ENCODE measurements at places on chromosomes 2 and 18.

DNA sequence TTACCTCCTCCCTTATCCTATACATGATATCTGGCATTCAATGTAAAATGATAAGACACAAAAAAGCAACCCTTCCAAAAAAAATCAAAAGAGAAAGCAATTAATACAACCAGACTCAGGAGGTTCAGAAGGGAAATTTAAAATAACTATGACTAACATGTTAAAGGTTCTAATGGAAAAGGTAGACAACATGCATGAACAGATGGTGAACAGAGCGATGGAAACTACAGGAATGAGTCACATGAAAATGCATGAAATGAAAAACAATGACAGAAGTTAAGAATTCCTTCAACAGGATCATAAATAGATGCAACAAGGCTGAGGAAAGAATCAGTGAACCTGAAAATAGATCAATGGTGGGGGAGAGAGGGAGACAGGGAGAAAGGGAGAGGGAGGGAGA, 26.1 kb upstream of the ERCC3 start:
- DNase-seq = no peak

DNA sequence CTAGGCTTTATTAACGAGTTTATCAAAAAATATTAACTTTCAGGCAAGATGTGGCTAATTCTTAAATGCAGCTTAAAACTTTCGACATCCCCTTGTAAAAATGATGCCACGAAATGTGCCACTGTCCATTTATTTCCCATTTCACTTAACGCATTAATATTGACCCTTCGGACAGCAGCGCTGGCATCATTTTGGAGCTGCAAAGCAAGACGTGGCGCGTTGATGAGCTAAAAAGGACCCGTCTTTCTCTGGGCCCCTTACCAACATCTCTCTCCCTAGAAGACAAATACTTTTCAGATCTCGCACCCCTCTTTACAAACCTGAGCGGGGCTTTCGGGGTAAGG, 367.9 kb downstream of the MTX2 start:
- no peak for DNase-seq

GRCh38 chr2:38415728-38416291, 38.7 kb upstream of the ATL2 start:
- DNase-seq = no peak

- DNase-seq = no peak
Observed at GRCh38 chr2:237964194-237964577, 2.6 kb upstream of the UBE2F start.

GRCh38 chr2:66164470-66164869, 270.5 kb upstream of the MEIS1 start:
- DNase-seq = no peak

- no peak for DNase-seq
Observed at GRCh38 chr18:46718501-46719341, 38.1 kb downstream of the ST8SIA5 start.

- DNase-seq = no peak
Observed at GRCh38 chr2:96594282-96594681, 43.8 kb downstream of the KANSL3 start.

DNA sequence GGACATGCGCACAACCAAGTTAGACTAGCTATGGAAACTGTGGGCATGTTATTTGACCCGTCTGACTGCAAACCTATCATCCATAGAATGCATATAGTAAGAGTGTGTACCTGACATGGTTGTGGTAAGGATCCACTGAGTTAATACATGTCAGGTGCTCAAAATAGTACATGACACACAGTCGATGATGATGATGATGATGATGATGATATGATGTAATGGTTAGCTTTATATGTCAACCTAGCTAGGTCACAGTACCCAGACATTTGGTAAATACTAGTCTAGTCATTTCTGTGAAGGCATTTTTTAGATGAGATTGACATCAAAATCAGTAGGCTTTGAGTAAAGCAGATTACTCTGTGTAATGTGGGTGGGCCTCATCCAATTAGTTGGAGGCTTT, 204.1 kb downstream of the AFF3 start:
- DNase-seq = no peak

- DNase-seq = no peak
Observed at GRCh38 chr2:159154366-159154765, 132.1 kb downstream of the WDSUB1 start.

DNA sequence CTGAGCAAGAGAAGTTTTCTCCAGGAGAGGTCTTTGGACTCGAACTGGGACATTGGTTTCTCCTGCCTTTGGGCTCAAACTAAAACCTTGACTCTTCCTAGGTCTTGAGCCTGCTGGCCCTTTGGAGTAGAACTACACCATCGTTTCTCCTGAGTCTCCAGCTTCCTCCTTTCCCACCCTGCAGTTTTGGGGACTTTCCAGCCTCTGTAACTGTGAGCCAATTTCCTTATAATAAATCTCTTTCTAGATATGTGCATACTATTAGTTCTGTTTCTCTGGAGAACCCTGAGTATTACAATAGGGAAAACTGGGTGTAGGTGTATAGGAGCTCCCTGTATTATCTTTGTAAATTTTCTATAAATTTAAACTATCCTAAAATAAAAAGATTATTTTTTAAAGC, 219.8 kb upstream of the AGAP1 start:
- DNase-seq = no peak

DNA sequence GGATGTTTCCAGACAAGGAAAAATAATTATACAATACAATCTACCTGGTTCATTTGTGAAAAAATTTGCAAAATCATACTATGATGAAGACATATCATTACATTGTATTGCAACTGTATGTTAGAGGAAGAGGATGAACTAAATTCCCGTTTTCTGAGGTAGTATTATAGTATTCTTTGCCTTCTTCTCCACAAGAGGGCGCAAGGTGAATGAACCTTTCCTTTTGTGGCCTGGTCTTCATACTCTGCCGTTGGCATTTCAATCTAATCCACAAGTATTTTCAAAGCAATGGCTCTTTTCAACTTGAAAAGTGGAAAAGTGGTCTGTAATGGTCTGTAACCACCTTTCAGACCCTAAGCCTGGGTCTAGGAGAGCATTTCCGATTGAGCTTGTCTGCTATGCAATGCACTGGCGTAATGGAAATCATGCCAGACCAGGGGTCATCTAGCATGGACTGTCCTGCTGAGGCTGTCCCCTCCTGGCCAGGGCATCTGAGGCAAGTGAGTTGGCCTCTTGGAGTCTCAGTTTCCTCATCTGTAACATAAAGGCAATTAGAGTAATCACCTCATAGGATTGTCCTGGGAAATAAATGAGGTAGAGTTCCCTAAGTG, 30.8 kb upstream of the ZNF396 start:
- DNase-seq = peak; percentile 51

GRCh38 chr2:127134833-127135830, 28.2 kb upstream of the BIN1 start:
- DNase-seq = no peak

DNA sequence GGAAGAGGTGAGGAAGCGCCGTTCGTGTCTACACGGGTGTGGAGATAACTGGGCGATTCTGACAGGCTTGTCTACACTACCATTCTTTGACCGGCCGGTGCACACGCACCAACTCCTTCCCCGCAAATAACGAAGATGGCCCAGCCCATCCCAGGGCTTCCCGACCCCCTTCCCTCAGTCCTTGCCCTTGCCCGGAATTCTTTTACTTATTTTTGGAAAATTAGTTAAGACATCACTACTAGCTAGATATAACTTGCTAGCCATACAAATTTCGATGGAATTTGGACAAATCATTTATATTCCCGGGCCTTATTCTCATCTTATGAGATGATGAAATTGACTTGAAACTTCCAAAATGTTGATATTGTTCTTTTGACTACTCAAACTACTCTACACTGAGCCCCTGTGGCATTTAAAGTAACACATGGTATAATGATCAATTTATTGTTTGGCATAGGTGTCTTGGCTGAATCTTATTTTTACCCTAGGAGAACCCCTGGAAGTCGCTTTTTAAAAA, 1.3 kb downstream of the ERICH2 start:
- DNase-seq = no peak

DNA sequence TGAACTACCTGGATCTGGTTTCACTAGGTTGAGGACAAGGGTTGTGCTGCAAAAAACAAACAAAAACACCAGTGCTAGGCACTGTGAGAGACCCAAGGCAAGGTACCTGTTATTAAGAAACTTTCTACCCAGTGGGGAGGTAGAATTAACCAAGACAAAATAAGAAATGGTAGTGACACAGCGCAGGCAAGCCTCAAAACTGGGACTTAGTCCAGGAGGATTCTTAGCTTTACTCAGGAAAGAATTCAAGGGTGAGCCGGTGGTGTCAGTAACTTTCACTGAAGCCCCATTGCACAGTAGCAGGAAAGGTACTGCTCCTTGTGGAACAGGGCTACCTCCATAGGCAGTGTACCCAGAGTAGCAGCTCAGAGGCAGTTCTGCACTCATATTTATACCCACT, 131.6 kb downstream of the SCG2 start:
- no peak for DNase-seq

DNA sequence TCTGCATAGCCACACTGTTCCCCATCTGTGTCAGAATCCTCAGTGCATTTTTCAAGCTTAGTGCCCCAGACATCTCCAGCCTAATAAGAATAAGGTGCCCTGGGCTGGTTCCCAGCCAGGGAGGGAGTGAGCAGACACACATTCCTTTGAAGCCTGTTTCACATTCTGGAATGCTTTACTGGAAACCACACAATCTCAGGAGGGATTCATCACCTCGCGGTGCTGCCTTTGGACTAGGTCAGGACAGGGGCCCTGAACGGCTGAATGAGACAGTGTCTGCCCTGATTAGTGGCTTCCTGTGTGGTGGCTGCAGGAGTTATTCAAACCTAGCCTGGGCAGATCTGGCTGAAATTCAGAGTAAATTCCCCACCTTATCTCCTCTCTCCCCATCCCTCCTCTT, 108.0 kb upstream of the LDAH start:
- no peak for DNase-seq

- no peak for DNase-seq
Observed at GRCh38 chr2:57376985-57377384, 669.6 kb upstream of the VRK2 start.

DNA sequence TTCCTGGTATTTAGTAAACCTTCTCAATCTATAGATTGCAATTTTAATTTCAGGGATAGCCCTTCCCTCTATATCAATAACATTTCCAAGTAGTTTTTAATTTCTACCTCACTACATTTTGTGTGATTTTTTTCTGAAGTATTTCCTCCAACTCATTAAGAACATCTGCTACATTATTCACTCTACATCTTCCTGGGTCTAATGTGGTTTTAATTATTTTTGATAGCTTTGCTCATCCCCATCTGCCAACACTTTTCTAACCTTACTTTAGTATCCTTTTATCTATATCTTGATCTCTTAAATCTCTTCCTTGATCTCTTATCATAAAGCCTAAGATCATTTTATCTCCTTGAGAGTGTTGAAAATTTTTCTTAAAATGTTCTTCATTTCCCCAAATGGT, 278.3 kb upstream of the CYP26B1 start:
- DNase-seq = no peak

DNA sequence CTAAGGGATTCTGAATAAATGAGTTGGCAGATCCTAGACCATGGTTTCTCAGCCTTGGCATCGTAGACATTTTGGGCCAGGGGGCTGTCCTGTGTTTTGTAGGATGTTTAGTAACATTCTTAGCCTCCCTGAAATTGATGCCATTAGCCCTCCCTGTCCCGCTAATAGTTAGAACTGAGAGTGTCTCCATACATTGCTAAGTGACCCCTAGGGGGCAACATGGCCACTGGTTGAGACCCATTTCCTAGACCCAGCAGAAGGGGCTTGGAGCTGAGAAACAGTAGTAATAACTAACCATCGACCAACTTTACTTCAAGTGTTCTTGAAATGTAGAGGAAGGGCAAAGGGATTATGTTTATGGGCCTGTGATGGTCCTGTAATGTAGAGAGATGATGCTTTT, 40.8 kb downstream of the KCMF1 start:
- DNase-seq = no peak

- no peak for DNase-seq
Observed at GRCh38 chr2:162075689-162076132, 1.7 kb upstream of the DPP4 start.

DNA sequence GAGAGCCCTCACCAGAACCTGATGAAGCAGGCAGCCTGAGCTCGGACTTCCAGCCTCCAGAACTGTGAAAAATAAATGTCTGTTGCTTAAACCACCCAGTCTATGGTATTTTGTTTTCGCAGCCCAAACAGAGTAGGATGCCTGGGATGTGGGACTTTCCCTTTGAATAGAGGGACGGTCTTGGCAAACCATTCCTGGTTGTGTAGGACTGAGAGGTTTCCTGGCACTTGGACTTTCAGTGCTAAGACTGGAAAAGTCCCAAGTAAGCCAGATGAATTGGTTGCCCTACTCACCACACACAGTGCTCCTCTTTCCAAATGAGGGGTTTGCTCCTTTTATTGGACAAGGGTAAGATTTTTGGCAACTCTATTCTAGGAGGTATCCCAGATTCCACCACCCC, 46.8 kb upstream of the ACMSD start:
- DNase-seq = peak; percentile 15

- DNase-seq = no peak
Observed at GRCh38 chr2:68351997-68352396, 13.1 kb upstream of the PLEK start.

DNA sequence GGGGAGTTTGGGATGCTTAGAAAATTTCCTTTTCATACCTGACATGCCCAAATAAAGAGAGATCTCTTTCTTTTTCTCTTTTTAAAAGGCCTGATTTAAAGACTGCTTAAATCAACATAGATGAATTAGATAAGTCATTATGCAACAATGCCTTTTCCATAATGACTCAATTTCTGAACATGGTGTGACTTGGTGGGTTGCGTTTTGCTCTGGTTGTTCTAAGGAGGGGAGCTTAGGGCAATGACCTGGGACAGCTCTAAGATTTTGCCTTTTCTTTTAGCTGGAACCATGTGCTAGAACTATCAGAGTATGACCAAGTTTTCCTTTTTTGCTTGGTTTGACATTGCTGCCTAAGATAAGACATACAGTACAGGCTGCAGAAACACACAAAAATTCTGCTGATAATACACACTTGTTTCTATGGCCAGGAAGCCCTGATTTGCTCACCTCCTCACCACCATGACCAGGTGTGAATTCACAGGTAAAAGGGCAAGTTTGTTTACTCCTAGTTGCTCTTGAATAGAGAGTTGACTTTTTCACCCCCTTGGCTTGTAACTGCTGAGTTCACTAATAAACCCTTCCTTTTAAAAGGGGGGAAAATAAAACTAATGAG, 58.1 kb upstream of the IL1RL1 start:
- DNase-seq = no peak

DNA sequence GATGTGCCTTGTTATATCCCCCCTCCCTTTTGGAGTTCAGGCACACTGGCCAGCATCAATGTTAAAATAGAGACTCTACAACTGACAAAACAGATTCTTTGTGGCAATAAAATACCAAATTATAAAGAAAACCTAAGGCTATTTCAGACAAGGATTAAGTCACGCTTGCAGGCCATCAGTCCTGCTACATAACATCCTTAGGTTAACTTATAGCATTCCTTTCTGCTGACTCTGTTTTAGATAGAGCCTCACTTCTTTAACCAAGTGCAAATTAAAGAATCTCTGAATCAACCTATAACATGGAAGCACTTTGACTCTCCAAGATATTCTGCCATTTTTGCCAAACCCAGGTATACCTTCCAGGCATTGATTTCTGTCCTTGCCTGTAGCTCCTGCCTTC, 784.6 kb downstream of the RNF144A start:
- no peak for DNase-seq

- no peak for DNase-seq
Observed at GRCh38 chr2:634636-635388, 42.4 kb downstream of the TMEM18 start.

GRCh38 chr18:8196238-8196637, 413.0 kb upstream of the RAB12 start:
- DNase-seq = no peak

Measured in NCI-H446 treated with DMSO at 0.1 percent for 48 hours (cell line).